ENCODE measurements at places on chromosomes 16 and 17.

- DNase-seq = no peak
Observed at GRCh38 chr16:50812876-50813466, 71.1 kb downstream of the CYLD start.

DNA sequence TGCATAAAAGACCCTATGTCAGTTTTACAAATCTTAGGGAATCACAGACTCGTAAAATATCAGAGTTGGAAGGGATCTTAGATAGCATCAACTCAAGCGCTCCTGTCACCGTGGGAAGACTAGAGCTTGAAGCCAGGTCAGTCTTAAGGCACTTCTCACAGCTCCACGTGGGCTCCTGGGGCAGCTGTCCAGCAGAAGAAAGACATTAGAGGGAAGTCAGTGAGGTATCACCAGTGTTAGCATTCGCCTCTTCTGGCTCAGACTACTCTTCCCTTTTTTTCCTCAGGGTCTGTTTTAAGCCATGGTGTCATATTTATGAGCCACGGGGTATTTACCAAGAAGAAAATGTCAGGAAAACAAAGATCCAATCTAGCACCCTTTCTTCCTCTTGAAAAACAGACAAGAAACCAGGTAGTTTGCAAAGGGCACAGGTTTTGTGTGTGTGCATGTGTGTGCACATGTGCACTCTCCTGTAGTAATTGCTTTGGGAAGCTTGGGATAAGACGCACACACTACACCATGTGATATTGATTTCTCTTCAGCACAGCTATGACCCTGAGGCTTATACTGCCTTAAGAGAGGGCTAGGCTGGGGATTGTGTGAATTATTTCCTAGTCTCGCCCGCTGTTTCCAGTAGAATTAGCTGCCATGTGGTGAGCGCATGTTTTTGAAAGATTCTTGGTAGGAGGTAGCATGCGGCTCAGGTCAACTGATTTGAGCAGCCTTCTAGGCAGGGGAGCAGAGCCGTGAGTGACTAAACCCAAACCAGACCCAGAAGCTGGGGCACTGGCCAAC lies 61.0 kb upstream of the ELAC2 start:
- DNase-seq = no peak

- no peak for DNase-seq
Observed at GRCh38 chr17:4160294-4160859, 17.4 kb downstream of the CYB5D2 start.

- no peak for DNase-seq
Observed at GRCh38 chr16:3980253-3981111, 100.0 kb upstream of the CREBBP start.

- DNase-seq = no peak
Observed at GRCh38 chr17:18262641-18263040, 2.2 kb downstream of the MIEF2 start.

GRCh38 chr17:64185101-64185500 lies 55.2 kb upstream of the ERN1 start:
- DNase-seq = no peak

DNA sequence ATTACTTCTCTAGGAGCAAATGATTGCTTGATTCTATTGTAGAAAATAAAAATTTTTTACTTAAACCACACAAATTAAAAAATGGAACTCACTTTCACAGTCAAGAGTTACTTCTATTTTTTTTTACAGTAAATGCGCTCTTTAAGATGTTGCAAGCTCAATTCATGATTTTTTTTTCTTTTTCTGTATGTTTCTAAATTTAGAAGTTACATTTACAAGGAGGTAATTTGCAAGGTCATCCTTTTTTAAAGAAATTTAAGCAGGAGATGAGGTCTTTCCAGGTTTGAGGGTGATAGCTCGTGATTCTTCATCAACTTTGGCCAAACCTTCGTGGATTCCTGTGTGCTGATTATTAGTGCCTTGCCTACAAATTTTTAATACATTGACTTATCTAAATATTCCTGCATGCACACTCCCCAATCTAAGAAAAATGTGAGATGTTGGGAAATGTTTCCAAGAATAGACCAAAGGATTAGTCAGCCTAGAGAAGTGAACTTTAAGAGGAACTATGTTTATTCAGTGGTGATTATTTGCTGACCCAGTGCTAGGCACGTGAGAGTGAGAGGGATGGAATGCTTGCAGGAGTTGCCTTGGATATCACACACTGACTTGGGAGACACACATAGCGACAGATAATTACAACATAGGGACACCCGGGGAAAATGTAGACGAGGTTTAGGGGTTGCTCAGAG lies 429.8 kb downstream of the MAF start:
- DNase-seq = no peak

- no peak for DNase-seq
Observed at GRCh38 chr17:1055751-1056645, 59.1 kb downstream of the TIMM22 start.

GRCh38 chr16:68237243-68238028 lies 1.5 kb upstream of the ESRP2 start:
- peak; percentile 82 for DNase-seq

DNA sequence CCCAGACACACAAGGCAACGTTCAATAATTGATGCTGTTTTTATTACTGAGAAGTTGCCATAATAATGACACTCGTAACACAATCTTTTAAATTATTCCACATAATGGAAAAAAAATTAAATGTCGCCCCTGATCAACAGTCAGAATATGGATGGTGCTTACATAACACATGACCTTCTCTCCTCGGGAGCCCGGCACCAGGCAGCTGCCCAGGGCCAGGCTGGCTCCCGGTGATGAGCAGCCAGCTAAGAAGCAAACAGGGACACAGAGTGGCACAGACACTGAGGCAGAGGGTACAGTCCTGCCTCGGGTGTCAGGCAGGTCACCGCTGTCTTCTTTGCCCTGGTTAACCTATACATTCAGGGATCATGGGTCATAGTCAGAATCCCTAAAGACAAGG lies 137.9 kb downstream of the SLC39A11 start:
- no peak for DNase-seq

DNA sequence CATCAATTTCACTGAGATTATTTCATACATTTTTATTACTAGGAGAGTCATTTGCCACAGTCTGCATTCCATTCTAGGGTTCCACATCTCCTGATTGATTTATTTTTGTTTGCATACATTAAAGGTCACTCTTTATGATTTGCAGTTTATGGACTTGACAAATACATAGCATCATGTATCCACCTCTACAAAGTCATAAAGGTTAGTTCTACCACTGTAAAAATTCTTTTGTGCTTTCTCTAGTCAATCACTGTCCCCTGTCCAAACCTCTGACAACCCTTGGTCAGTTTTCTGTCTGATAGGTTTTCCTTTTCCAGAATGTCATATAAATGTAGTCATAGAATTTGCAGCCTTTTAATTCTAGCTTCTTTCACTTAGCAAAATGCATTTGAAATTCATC lies 434.6 kb upstream of the MON1B start:
- DNase-seq = no peak

DNA sequence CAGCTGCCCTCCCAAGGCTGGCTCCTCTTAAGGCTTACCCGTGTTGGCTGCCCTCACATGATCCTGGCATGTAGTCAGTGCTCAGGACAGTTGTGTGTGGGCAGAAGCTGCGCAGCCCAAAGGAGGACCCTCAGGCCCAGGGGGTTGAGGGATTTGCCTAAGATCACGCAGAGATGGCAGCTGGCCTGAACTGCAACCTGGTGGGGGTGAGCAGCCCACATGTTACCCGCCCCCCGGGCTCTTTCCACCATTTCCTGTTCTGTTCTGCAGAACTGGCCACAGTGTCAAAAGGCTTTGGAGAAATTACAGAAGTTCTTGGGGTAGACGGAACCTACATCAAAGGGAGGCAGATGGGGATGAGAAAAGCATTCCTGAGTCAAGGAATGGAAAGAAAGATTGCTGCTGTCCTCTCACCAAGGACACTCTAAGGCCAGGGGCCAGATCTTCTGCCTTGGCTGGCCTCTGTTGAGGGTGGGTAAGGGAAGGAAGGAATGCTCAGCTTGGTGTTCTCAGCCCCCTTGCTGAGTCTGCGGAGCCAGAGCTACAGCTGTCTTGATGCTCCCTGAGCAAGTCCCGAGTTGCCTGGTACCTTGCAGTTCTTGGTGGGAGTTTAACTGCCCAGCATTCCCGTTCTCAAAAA lies 53.0 kb downstream of the EPN2 start:
- no peak for DNase-seq

DNA sequence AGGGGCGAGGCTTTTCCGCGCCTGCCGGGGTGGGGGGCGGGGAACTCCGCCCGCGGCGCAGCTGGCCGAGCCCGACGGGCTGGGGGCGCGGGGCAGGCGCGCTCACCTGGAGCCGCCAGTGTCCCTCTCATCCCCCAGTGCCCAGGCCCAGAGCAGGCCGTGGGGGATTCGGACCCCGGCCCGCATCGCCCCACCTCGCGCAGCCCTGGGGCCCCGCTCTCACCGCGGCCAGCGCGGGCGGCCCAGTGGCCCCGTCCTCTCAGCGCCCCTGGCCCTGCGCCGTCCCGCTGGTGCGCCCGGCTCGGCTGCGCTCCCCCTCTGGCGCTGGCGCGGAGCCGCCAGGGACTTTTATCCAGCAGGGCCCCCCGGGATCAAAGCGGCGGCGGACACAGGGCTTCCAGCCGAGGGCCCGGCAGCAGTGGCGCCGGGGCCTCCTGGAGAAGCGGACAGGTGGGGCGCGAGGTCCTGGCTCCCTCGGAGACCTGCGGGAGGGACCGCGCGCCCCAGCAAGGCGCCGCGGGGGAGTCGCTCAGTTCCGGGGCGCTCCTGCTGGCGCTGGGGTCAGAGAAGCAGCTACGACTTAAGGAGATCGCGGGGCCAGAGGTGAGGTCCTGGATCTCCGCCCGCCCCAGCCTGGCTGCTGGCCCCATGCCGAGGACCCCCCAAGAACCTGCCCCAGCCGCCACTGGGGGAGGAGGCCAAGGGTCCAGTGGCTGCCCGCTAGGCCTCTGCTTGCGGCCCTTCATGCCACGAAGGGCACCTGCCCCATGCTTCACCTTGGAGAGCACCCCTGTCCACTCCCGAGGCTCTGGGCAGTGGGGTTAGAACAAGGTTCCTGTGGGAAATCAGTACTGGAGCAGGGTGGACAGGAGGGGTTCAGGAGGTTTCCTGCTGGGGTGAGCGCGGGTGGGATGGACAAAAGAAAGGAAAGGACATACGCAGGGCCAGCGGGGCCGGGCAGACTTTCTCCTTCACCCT lies 823 bp upstream of the NOTUM start:
- DNase-seq = no peak

- DNase-seq = no peak
Observed at GRCh38 chr17:2051061-2051932, 3.6 kb upstream of the HIC1 start.

Measured in NCI-H1048 (cell line).